ENCODE measurements at places on chromosomes 6 and 20.

- DNase-seq = no peak
Measured at GRCh38 chr20:2227861-2228260, 67.9 kb upstream of the TGM3 start.

GRCh38 chr20:36307412-36308325 is 1.5 kb downstream of the DLGAP4 start:
- DNase-seq = no peak

GRCh38 chr20:54514028-54514607 is 38.7 kb downstream of the DOK5 start:
- DNase-seq = no peak

GRCh38 chr6:157229713-157230112 is 93.6 kb downstream of the TMEM242 start:
- no peak for DNase-seq

DNA sequence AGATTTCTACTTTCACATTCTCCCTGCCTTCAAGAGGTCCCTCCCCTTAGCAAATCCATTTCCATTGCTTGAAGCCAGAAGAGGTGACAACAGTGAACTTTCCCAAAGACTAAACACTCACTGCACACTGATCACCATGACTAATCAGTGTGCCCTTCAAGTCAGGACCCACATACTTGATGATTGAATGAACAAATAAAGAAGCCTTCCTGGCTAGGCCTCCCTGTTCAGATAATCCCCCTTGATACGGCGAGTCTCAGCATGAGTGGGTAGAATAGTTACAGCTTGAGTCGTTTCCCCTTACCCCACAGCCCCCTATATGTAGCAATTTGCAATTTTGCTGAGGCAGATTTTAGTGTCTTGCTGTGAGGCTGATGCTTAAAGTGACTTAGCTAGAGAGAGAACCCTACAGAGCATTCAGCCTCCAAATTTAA is 102.2 kb downstream of the UNC5CL start:
- no peak for DNase-seq

GRCh38 chr6:148566664-148567350 is 180.0 kb upstream of the UST start:
- no peak for DNase-seq

GRCh38 chr6:11366183-11366933 is 133.9 kb upstream of the NEDD9 start:
- no peak for DNase-seq

GRCh38 chr6:16799279-16800193 is 38.3 kb upstream of the ATXN1 start:
- no peak for DNase-seq

DNA sequence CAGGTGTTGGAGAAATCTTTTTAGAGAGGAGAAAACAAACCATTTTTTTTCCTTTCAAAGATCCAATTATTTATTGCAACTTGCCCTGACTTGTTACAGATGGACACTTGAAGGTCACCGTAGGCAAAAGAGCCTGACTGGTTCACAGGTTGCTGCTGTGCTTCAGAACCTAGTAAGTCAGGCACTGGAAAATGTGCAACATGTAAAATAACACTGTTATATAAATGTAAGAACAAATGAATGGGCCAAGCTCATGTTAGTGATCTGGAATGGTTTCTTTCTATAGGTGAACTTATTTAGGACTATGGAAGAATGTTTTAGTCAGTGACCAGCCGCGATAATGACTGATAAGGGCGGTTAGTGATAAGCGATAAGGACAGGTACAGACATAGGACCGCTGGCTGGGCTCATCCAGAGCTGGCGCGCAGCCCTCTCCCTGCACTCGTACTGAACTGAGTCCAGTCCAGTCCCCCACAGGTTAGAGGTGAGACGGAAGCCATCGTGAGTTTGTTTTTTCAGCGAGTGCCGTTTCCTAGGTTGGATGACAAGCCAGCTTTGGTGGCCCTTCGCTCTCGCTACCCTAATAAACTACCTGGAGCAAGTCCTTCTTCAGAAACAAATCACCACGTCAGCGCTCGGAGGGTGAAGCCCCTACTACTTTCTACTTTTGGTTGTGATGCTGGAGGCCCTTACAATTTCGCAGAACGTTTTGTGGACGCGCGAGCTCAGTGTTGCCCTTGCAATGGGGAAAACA is 94.4 kb upstream of the PRDM1 start:
- no peak for DNase-seq
